ENCODE measurements at places on chromosomes 16 and 17.

GRCh38 chr16:88408561-88409142, 25.9 kb downstream of the ZNF469 start:
- no peak for DNase-seq

DNA sequence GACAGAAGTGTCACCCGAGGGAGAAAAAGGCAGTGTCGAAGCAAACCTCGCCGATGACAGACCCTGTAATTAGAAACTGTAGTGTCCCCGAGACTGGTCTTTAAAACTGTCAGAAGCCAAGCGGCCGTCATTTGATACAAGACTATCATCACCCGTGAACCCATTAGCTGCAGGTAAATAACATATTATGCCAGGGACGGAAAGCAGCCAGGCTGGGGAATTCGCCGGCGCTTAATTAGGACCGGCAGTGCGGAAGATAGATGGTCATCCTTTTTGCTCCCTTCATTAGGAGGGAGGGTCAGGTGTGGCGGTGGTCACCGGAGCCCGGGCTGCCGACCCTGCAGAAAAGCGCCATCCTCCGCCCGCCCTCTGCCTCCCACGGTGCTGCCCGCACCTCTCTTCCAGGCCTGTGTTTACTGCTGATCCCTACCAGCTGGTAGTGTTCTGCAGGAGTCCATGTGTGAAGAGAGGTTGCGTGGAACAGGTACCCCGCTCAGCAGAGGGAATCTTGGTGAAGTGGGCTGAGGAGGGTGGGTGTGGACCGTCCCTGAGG, 109.4 kb upstream of the GSE1 start:
- DNase-seq, result no peak

GRCh38 chr17:64783556-64784352, 121.6 kb upstream of the SMURF2 start:
- no peak for DNase-seq

DNA sequence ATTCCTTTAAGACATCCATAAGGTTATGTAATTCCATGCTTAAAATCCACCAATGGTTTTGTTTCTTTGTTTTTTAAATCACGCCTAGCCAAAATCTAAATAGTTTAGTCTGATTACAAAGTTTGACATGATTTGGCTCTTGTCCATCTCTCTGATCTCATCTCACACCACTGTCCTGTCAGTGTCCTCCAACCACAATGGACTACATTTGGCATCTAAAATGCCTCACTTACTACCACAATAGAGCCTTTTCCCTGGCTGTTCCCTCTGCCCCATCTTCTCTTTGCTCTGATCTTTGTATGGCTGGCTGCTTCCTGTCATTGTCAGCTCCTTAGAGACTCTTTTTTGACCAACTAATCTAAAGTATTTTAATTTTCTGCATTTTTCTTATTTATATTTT, 157.2 kb downstream of the MYO1D start:
- DNase-seq, result no peak

- DNase-seq, result no peak
These were observed 71.6 kb downstream of the GPR139 start for GRCh38 chr16:20001856-20002707.

- DNase-seq, result no peak
These were observed 1.8 kb upstream of the NOTUM start for GRCh38 chr17:81962499-81963441.

DNA sequence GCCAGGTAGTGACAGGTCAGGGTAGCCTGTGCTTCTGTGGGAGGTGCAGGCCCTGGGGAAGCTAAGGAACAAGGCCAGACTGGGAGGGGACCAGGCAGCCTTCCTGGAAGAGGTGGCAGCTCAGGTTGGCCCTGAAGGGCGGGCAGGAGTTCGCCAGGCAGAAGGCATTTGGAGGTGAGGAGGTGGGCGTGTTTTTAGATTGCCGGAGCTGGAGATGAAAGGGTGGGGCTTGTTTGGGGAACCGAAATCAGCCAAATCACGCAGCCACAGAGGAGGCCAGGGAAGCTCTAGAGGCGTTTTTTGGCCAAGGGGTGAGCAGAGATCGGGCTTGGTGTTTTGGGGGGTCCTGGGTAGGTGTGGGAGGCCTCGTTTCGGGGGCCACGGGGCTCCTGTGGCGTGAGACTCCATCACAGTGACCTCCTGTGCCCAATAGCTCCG, 7.6 kb downstream of the ADCY7 start:
- no peak for DNase-seq

DNA sequence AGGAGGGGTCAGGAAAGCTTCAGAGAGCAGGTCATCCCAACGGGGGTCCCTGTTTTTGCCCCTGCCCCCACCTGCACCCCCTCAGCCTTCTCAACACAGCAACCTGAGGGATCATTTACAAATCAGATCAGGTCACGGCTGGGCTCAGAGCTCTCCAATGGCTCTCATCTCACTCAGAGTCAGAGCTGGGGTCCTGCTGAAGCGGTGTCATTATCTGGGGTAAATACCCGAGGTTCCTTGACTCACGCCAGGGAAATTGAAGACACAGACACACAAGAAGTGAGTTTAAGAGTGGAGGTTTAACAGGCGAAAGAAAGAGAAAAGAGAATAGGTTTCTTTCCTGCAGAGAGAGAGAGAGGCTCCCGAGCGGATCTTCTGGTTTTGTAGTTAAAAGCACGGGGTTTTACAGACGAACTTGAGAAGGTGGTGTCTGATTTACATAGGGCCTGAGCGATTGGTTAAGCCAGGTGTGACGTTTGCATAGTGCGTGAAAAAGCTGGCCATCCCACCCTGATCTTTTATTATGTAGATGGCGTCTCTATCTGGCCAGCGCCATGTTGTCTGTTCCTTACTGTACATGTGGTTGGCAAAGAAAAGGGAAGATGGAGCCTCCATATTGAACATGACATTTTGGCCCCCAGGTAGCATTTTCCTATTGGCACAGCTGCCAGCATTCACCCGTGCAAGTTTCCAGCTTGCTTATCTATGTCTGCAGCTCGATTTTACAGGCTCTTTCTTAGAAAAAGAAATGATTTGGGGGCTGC, 51.4 kb downstream of the WSB1 start:
- no peak for DNase-seq

DNA sequence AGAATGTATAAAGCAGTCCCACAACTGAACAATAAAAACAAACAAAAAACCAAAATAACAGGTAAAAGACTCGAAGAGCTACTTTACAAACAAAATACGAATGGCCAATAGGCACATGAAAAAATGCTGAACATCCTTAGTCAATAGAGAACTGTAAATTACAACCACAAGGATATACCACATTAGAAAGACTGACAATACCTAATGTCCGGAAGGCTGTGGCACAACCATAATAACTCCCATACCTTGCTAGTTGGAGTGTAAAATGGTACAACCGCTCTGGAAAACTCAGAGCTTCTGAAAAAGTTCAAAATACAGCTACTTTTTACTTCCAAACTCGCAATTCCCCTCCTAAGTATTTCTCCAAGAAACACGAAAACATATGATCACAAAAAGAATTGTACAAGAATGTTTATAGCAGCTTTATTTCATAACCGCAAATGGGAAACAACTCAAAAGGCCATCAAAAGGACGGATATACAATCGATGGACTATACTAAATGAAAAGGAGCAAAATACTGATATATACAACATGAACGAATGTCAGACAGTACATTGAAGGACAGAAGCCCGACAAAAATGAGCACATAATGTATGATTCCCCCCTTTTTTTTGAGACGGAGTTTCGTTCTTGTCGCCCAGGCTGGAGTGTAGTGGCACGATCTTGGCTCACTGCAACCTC, 2.3 kb downstream of the TP53 start:
- no peak for DNase-seq

All from NCI-H1694 treated with DMSO at 0.1 percent for 48 hours (cell line).